T1000 (cell line): ENCODE measurements at places on chromosomes 4 and X.

DNA sequence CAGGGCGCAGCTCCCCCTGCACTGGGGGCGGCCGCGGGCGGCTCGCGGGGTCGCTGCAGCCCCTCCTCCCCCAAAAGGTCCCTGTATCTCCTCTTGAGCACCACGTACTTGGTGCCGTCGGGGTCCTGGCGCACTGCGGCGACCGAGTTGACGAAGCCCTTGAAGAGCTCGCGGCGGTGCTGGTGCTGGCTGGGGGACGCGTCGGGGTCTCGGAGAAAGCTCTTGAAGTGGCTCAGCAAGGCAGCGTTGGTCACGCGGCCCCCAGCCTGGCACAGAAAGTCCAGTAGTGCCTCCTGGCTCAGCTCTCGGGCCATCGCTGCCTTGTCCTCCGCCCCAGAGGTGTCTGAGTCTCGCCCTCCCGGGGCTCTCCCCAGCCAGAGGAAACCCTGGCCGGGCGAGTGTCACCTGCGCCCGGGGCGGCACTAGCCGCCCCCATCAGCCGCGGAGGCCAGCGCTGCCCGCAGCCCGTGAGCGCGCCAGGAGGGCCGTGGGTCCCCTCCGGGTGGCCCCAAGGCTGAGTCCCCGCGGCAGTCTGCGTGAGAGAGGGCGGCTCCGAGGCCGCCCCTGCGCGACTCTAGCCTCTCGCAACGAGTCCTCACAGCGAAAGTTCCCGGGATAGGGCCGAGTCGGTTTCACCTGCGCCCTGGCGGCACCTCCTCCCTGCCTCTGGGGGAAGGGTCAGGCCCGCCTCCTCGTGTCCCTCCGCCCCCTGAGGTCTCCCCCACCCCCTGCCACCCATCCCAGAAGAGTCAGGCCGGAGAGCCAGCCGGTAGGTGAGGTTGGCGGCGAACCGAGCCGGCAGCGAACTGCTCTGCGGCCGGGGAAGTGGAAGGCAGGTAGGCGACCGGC lies at the start of gene SOWAHB:
Gene SOWAHB, minus strand, starts transcription at position 609 of the 849 bp plus-strand sequence. Its CDS starts 295 bp downstream, at position 314.
- DNase-seq = no peak

GRCh38 chrX:27380163-27380845 lies 82.8 kb downstream of the PPP4R3C start:
- DNase-seq = no peak

DNA sequence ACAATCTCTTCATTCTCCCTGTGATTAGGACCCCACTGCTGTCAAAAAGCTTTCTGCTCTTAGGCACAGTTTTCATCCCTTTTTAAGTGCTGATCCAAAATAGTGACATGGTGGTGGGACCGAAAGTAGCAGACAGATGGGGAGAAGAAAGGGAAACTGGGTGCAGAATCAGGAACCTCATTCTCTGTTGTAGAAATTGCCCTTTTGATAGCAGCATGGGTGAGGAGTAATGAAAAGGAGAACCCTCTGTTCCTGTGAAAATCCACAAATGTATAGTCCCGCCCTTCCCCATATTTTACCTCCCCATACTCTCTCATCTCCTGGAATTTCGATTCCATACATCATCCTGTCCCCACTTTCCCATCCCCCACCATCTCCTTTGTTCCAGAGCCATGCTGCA lies 126.5 kb downstream of the STIM2 start:
- no peak for DNase-seq

DNA sequence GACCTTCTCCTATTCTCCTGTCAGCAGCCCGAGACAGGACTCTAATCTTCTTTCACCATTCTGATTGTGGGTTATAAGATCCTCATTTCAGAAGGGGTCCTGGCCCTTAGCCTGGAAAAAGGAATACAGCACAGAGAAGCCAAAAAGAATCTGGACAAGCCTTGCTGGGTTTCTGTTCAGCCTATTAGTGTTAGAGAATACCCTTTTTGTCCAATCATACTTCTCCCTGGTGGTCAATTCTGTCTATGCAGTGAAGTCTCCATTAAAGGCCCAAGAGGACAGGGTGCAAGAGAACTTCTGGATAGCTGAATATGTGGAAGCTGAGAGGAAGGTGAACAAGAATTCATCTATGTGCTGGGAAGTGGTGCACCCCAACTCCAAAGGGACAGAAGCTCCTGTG lies 105.7 kb upstream of the AGA start:
- no peak for DNase-seq

DNA sequence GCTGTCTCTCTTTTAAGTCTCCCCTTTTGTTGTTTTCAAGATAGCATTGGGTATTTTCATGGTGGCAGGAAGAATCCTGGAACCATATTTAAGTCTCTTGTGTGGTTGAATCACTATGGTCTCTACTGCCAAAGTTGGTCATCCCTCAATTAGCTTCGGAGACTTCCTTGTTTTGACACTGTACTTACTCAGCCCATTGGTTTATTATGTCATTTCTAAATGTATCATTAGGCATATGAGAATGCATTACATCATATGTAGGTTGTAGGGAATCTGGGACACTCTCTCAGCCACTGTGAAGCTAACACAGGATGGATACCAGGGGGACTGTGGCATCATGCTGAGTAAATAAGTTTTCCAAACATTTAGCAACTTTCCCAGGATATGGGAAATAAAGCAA lies 211.8 kb downstream of the DTHD1 start:
- DNase-seq = no peak

GRCh38 chr4:46444318-46445000 lies 54.5 kb upstream of the GABRA2 start:
- no peak for DNase-seq

- no peak for DNase-seq
Observed at GRCh38 chrX:29787656-29788055, 427.7 kb upstream of the MAGEB2 start.

DNA sequence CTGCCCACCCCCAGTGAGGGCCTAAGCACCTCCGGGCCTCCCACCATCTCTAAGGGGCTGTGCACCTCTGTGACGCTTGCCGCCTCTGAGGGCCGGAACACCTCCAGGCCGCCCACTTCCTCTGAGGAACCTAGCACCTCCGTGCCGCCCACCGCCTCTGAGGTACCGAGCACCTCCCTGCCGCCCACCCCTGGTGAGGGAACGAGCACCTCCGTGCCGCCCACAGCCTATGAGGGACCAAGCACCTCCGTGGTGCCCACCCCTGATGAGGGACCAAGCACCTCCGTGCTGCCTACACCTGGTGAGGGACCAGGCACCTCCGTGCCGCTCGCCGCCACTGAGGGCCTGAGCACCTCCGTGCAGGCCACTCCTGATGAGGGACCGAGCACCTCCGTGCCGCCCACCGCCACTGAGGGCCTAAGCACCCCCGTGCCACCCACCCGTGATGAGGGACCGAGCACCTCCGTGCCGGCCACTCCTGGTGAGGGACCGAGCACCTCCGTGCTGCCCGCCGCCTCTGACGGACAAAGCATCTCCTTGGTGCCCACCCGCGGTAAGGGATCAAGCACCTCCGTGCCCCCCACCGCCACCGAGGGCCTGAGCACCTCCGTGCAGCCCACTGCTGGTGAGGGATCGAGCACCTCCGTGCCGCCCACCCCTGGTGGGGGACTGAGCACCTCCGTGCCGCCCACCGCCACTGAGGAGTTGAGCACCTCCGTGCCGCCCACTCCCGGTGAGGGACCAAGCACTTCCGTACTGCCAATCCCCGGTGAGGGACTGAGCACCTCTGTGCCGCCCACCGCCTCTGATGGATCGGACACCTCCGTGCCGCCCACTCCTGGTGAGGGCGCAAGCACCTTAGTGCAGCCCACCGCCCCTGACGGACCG lies 977 bp downstream of the MAGEE1 start:
- no peak for DNase-seq

- no peak for DNase-seq
Observed at GRCh38 chr4:87851332-87851731, 18.6 kb downstream of the MEPE start.

- no peak for DNase-seq
Observed at GRCh38 chr4:169810325-169811323, 52.9 kb upstream of the HPF1 start.

DNA sequence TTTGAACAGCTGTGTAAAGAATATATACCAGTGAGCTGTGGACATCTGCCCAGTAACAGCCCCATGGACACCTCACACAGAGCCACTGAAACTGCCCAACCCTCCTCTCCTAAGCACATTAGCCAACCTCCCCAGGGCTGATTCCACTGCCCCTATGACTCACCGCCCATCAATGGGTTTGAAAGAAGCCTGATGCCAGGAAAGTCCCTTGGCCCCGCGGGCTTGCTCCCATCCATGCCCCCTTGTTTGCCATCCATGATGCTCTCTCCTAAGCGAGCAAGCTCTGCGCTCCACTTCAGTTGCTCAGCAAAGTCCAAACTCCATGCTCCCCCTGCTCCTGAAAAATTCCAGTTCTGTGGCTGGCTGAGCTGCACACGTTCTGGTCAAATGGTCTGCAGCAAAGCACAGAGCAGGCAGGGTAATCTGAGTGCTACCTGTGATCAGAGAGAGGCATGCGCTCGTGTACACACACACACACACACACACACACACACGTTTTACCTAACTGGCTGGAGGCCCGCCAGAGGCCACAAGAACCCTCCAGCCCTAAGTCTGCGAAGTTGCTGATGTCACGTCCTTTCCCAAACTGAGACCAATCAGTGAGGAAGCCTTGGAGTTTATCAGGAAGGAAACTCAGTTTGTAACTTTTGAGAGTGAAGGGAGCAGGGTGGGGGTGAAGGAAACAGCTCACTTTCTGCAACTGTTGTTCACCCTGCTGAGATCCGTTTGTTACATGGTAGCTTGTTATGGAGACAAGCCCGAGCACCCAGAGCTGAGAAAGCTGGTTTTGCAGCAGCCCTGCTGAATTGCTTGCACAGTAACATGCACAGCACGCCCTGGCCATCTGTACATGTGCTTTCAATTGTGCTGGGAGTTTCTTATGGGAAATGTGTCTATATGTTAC lies at the start of gene ASB9:
Gene ASB9, minus strand, starts transcription at position 466 of the 904 bp plus-strand sequence. Its CDS starts 209 bp downstream, at position 257.
- peak; percentile 51 for DNase-seq

DNA sequence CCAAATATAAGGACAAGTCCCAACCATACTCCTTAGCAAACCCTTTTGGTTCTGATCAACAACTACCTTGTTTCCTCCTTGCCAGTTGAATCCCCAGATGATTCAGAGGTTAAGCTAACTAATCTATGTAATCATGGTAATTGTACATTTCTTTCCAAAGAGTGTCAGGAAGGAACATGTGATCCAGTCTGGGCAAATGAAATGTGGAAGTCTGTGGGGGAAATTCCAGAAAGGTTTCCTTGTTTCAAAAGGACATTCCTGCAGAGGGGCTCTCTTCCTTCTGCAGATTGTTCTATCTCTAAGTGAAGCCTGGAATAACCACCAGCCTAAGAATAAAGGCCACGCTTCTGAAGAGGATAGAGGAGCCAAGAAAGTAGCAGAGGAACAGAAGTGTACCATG lies 7.0 kb downstream of the PRSS12 start:
- DNase-seq = no peak

- no peak for DNase-seq
Observed at GRCh38 chr4:10973686-10974085, 289.1 kb upstream of the CLNK start.

DNA sequence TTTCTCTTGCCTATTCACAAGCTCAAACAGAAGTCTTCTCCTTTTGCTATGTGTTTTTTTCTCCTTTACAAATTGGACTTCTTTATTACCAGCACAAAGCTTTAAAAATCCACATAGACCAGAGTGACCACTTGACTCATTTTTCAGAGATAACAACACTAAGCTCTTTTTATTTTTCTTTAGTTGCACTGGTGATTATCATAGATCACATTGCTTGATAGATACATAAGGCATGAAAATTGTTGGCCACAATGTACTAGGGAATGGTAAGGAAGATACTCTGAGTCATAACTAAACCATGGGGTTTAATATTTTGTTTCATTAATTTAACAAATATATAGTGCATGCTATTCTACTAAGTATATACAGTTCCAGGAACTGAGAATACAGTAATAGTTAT lies 159.0 kb downstream of the GASK1B start:
- no peak for DNase-seq

DNA sequence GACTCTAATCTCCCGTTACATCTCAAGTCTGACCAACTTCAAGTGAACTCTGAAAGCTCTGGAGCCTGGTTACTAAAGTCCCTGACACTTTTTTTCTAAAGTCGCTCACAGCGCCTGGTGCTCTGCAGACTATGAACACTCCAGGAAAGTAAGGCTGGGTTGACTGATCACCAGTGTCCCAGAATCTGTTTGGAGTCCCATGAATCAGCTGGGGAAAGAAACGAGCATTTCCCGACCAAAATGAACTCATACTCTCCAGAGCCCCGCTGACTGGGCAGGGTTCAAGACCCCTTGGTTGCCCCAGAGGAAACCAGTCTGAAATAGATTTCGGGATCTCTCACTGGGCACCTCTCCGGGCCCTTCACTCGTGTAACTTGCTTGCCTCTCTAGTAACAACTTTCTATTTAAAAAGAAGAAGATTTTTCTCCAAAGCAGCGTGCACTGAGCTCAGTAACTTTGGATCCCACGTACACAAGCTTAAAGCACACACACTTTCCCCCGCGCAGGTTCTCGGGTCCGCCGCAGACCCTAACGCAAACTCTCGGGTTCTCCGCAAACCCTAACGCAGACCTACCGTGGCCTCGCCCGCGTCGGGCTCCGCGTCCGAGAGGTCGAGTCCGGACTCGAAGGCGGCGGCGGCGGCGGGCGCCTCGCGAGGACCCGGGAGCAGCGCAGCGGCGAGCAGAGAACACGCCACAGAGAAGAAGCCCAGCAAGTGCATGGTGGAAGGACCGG lies 964 bp downstream of the VEGFC start:
- DNase-seq = no peak

DNA sequence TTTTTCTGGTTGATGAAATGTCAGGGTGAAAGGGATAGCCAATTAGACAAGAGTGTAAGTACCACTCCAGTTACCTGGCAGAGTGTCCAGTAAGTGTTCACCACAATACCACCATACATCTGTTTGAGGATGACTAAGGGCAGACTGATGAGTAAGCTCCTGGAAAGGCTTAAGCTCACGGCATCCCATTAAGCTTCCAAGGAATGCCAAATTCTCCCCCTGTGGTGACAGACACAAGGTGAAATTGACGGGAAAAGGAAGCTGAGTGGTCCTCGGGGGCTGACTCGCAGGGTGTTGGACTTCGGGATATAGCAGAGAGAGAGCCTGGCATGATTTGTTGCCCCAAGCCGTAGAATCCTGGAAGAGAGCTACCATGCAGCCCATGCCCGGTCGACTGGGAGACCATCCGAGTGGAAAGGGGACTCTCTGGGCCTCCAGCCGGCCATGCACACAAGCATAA lies 7.6 kb upstream of the BST1 start:
- peak; percentile 72 for DNase-seq

DNA sequence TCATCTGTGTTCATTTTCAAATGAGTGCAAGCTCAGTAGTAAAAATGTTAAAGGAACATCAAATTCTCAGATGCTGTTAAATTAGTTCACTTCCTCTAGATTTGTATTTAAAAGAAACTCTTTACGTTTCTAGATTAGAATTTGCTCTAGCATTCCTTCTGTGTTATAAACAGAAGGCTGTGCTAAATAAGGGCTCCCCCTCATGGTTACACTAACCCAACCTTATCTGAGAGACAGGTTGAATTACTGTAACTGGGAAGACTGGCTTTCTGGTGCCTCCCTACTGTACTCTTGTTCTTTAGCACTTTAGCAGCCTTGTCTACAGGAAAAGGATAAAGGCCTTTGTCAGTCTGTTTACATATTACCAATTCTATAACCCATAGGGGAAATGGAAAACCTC lies 56.8 kb downstream of the RXFP1 start:
- no peak for DNase-seq
